NCI-H1048 (cell line): ENCODE measurements at places on chromosomes 1 and 21.

GRCh38 chr1:28926629-28927265 is 12.4 kb downstream of the EPB41 start:
- DNase-seq, result no peak

- no peak for DNase-seq
These were observed 9.3 kb downstream of the PADI3 start for GRCh38 chr1:17258116-17258757.

DNA sequence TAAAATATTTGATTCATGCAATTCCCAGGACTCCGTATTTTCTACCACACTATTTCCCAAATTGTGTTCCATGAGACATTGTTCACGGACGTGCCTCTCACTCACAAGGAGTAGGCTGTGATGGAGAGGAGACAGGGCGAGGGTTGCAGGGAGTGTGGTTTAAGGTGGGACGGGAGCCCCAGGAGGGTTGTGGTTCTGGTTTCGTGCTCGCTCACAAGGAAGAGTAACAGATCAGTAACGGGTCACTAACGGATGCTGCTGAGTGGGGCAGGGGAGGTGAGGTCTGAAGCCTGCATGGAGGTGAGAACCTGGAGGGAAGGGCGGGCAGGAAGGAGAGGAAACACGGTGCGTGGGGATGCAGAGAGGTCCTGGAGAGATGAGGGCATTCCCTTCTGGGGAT is 28.8 kb downstream of the TFF3 start:
- DNase-seq, result no peak

GRCh38 chr1:22343456-22344328 is 108.0 kb upstream of the ZBTB40 start:
- DNase-seq, result no peak

GRCh38 chr1:236727521-236727920 is 41.2 kb downstream of the ACTN2 start:
- DNase-seq, result no peak

- no peak for DNase-seq
These were observed 33.4 kb downstream of the PTGER3 start for GRCh38 chr1:71014178-71014579.
